ENCODE measurements at places on chromosomes 5 and 9. TPM values are rescaled to one million over a fixed set of nuclear protein-coding genes. Genes with fewer than 3 reads are reported as not detected.
A peak's percentile ranks its signal among the peaks of the same experiment; 100 is the strongest.

DNA sequence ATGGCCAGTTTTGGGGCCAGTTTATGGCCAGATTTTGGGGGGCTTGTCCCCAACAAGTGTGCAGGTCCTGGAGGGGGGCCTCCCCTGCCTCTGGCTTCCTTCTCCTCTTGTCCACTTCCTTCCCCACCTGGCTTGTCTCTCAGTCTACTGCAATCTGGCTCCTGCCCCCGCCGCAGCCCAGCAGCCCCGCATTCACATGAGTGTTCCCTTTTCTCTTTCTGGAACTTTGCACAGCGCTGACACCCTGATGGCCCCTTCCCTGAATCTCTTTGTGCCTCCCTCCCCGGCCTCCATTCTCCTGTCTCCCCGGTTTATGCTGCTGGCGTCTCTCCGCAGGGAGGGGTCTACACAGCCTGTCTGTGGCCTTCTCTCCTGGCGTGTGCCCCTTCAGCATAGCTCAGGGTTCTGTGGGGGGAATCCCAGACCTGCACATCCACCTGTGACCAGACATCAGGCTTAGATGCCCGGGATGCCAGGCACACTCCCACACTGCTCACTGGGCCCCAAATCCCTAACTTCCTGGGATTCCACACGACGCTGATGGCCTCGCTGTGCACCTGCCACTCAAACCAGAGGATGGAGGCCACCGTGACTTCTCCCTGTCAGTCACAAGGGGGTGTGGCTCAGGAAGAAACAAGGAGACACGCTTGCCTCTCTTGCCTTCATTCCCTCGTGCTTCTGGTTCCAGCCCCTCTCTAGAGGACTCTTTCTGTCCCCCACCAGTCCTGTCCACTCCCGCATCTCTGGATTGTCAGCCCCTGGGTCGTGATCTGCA, 17.5 kb downstream of the TRIP13 start:
- no peaks in the 10 kb centered on the region for H3K36me3 ChIP-seq
- no peaks in the 10 kb centered on the region for H3K4me1 ChIP-seq
- no peak for DNase-seq
- H3K27me3 ChIP-seq, result no peaks in the 10 kb centered on the region

DNA sequence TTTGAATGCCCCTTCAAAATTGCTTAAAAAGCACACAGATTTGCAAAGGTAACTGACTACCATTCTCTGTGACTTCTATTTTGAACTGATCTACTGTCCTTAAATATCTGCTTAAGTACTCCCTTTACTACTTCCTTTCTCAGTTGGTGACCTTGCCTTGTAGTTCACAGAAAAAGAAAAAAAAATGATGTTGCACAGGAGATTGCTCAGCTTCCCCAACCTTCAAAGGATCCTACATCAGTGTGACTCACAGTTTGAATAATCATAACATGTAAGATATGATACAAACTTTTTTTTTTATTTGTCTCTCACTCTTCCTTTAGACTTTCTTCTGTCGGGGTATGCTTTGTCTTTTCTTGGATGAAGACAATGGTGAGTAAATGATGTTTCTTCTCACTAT, 1029.6 kb downstream of the CDH12 start:
- no peaks in the 10 kb centered on the region for H3K36me3 ChIP-seq
- H3K27ac ChIP-seq, result no peak overlapping the region
- no peak for DNase-seq
- H3K27me3 ChIP-seq, result no peaks in the 10 kb centered on the region
- no peaks in the 10 kb centered on the region for H3K4me1 ChIP-seq

MRPS30 gene
- total RNA-seq, result 133 TPM

GRCh38 chr5:55421074-55421529, 113.3 kb downstream of the MTREX start:
- no peak overlapping the region for H3K4me3 ChIP-seq
- H3K36me3 ChIP-seq, result no peaks in the 10 kb centered on the region
- no peak for DNase-seq
- H3K27ac ChIP-seq, result peak overlapping the region; percentile 45
- no peaks in the 10 kb centered on the region for H3K4me1 ChIP-seq
- H3K27me3 ChIP-seq, result no peaks in the 10 kb centered on the region

GRCh38 chr9:114395768-114396167, 8.0 kb upstream of the AKNA start:
- no peak for DNase-seq
- H3K27me3 ChIP-seq, result no peaks in the 10 kb centered on the region
- no peaks in the 10 kb centered on the region for H3K36me3 ChIP-seq
- no peaks in the 10 kb centered on the region for H3K4me1 ChIP-seq

GRCh38 chr5:45336464-45336863, 359.7 kb downstream of the HCN1 start:
- H3K36me3 ChIP-seq, result no peaks in the 10 kb centered on the region
- H3K27ac ChIP-seq, result no peak overlapping the region
- DNase-seq, result no peak
- no peaks in the 10 kb centered on the region for H3K4me1 ChIP-seq

- no peak overlapping the region for H3K4me3 ChIP-seq
- no peaks in the 10 kb centered on the region for H3K27me3 ChIP-seq
- no peak for DNase-seq
- no peaks in the 10 kb centered on the region for H3K4me1 ChIP-seq
Observed at GRCh38 chr9:37342895-37343294, 79.6 kb upstream of the GRHPR start.

UNC13B gene
- 11.2 TPM for total RNA-seq

DNA sequence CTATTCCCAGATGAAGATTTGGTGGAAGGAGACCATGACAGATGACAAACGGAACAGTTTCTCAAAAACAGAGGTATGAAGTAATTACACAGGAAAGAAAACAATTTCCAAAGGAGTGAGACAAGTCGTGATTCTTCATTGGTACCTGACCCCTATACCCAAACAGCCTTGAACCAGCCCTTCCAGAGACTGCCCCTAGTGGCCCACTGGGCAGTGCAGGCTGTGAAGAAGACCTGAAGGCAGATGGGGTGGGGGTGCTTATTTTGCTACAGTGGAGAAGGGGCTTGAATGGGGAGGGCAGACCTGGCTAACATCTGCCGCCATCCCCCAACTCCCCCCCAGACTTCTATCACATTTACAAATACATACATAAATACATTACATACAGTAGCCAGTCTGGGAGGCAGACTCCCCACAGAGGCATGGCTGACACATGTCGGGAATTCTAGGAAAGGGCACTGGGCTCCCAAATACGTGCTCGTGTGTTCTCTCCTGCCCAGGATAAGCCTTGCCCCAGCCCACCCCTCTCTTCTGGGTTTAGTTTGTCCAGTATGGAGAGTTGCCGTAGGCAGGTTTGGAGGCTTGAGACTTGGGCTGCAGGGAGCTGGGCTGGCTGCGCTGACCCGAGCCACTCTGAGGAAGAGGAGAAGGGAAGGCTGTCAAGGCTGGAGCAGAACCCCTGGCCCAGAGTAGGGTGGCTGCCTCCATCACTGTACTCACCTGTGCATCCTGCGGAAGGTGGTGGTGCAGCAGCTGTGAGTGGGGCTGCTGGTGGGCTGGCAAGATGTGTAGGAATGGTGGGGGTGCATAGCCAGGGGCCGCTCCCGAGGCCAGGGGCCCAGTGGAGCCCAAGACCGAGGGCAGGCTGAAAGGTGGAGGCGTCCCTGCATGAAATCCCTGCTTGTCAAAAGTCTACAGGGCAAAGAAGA, 105.3 kb downstream of the UBE2R2 start:
- no peaks in the 10 kb centered on the region for H3K4me1 ChIP-seq
- H3K36me3 ChIP-seq, result no peaks in the 10 kb centered on the region
- H3K27ac ChIP-seq, result no peak overlapping the region
- no peak overlapping the region for H3K4me3 ChIP-seq
- no peaks in the 10 kb centered on the region for H3K27me3 ChIP-seq

LHX3 gene
- total RNA-seq, result not detected

DNA sequence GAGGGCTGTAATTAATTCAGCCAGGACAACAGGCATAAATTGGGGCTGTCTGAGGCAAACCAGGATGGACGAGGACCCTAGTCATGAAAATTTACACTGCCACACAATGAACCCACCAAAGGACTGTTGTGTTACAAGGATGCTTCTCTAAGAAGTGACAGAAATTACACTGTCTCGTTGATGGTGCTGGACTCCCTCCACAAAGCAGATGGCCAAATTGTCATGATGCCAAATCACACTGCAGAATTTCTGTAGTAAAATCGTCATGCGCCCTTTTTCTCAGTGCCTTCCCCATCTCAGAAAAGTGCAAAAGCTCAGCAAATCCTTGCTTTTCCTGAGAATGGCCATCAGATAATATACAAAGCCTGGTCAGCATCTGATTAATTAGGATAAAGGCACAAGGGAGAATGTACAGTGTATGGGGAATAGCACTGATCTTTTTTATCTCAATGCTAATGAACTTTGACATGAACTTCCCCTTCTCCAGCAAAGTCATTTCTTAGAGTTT, 545.8 kb downstream of the CSNK1G3 start:
- no peaks in the 10 kb centered on the region for H3K36me3 ChIP-seq
- H3K27me3 ChIP-seq, result no peaks in the 10 kb centered on the region
- no peaks in the 10 kb centered on the region for H3K4me1 ChIP-seq
- no peak for DNase-seq
- H3K27ac ChIP-seq, result no peak overlapping the region

DNA sequence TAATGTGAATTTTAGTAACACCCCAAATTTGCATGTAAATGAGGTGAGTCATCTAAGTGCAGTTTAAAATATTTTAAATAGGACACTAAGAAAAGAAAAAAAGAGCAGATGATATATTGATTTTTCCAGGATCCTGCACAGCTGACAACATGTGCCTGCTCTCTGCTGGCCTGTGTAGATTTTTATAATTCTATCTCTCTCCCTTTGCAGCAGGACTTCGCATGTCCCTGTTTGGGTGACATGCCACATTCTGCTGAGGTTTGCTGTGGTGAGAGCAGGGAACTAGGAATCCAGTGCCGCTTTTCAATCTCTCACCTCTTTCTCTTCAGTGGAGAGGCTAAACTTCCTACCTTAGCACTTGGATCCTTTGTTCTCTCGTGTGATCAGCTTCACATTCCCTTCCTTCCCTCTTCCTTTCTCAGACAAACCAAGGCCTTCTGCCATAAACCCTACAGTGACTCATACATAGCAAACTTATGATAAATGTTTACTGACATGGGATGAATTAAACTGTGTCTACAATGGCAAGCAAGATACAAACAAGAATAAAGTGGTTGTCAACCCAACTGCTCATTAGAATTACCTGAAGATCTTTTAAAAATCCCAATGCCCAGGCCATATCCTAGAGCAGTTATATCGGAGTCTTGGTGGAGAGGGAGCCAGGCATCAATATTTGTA, 198.8 kb upstream of the EFNA5 start:
- H3K27me3 ChIP-seq, result no peaks in the 10 kb centered on the region
- no peaks in the 10 kb centered on the region for H3K36me3 ChIP-seq
- no peaks in the 10 kb centered on the region for H3K4me1 ChIP-seq
- no peak overlapping the region for H3K27ac ChIP-seq

- no peaks in the 10 kb centered on the region for H3K27me3 ChIP-seq
- H3K36me3 ChIP-seq, result no peaks in the 10 kb centered on the region
- no peak for DNase-seq
- peaks cover 17% of the 10 kb centered on the region for H3K4me1 ChIP-seq
- H3K27ac ChIP-seq, result no peak overlapping the region
- H3K4me3 ChIP-seq, result no peak overlapping the region
Observed at GRCh38 chr9:114169952-114170770, 14.8 kb downstream of the COL27A1 start.

NSD1 gene
- 27.7 TPM for total RNA-seq

- no peak overlapping the region for H3K27ac ChIP-seq
- no peaks in the 10 kb centered on the region for H3K27me3 ChIP-seq
- H3K36me3 ChIP-seq, result no peaks in the 10 kb centered on the region
- H3K4me3 ChIP-seq, result no peak overlapping the region
Observed at GRCh38 chr9:125789196-125789595, 42.0 kb downstream of the PBX3 start.

DNA sequence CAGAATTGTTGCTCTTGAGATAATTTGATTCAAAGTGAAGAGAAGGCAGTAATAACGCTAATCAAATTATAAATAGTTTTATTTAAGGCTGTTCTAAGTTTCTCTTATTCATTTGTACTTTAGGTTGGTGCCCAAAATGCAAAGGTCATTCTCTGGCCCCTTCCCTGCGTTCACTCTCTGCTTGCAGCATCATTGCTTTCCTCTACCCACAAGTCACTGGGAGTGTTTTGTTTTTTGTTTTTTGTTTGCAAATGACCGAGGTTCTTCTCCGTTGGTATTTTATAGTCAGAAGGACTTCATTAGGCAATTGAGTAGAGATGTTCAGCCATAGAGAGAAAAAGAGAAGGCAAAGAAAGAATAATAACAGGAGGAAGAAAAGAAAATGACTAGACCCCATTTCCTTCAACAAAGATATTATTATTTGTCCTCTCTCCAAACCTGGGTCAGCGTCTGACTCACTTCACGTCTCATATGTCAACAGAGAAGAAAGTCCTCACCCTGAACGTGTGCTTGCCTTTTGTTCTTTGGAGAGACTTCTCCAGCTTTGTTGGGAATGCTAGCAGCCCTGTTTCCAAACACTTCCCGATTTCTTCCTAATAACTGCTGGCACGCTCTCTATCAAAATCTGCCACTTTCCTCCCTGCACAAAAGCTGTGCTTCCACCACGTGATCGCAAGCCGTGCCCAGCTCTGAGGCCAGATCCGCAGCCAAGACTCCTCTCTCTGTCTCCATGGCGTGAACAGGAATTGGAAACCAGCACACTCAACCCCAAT, 119.8 kb downstream of the EBF1 start:
- H3K27ac ChIP-seq, result peak overlapping the region; percentile 81
- DNase-seq, result peak; percentile 50
- H3K4me3 ChIP-seq, result peak overlapping the region; percentile 24
- no peaks in the 10 kb centered on the region for H3K27me3 ChIP-seq
- H3K4me1 ChIP-seq, result peaks cover 4% of the 10 kb centered on the region

DNA sequence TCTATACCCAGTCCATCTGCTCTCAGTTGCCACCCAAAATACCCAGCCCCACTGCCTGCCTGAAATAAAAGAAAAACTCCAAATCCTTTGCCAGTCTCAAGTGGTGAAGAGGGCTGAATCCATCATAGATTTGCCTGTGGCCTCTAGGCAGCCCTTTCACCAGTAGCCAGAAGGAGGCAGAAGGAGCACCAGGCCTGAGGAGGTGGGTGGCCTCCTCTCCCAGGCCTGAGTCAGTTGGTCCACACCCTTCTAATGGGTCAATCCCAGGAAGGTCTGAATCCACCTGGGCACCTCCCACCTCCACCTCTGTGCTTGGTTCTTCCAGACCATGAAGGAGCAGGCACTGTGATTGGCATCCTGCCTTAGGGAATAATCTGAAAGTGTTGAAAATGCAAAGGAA, 97.0 kb downstream of the DAPK1 start:
- H3K4me3 ChIP-seq, result no peak overlapping the region
- H3K4me1 ChIP-seq, result peaks cover 9% of the 10 kb centered on the region
- no peak overlapping the region for H3K27ac ChIP-seq
- no peaks in the 10 kb centered on the region for H3K27me3 ChIP-seq
- H3K36me3 ChIP-seq, result no peaks in the 10 kb centered on the region

DNA sequence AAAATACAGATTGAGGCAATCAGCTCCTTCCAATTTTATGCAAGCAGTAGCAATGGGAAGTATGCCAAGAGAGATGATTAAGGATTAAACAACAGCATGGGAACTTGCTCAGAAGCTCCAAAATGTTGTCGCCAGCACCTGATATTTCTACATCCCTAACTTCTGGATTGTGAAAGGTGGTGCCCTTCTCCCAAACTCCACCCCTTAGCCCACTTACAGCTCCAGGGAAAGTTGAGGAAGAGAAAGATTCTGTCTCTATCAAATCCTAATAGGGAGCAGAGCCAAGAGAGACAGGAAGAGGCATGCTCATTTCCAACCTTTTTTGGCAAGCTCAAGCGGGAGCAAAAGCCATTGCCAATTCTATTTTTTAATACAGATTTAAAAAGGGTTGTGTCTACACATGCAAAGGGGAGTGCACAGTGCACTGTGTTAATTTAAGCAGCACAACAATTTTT, 92.4 kb upstream of the NR3C1 start:
- H3K36me3 ChIP-seq, result no peaks in the 10 kb centered on the region
- H3K27ac ChIP-seq, result peak overlapping the region; percentile 18
- H3K4me1 ChIP-seq, result no peaks in the 10 kb centered on the region
- DNase-seq, result peak; percentile 21
- no peaks in the 10 kb centered on the region for H3K27me3 ChIP-seq
